Vein endothelial cell (primary cell): ENCODE measurements at places on chromosomes 1 and 21. TPM values are rescaled to one million over a fixed set of nuclear protein-coding genes. Genes with fewer than 3 reads are reported as not detected.

The GBP1 gene
- 19.9 and 20.5 TPM in 2 replicates for total RNA-seq

The PANK4 gene
- total RNA-seq: 30.3 and 35.6 TPM in 2 replicates

The RNU1-2 gene
- under 0.01 TPM in 2 replicates for total RNA-seq

The COL6A2 gene
- total RNA-seq: 9.5 and 16.1 TPM in 2 replicates

The RPTN gene
- not detected in 2 replicates for total RNA-seq

The GPR52 gene
- 1.6 and 2.0 TPM in 2 replicates for total RNA-seq

The FMO2 gene
- total RNA-seq: under 0.01 TPM in 1 of 2 replicates, not detected in the other

The OR2T11 gene
- total RNA-seq: not detected in 2 replicates

The TNFAIP8L2 gene
- not detected in 2 replicates for total RNA-seq

The DHCR24 gene
- total RNA-seq: 56.2 and 188 TPM in 2 replicates

The PLEKHA6 gene
- 3.6 and 13.9 TPM in 2 replicates for total RNA-seq

The MLLT11 gene
- total RNA-seq: 9.8 and 12.4 TPM in 2 replicates

The PLEKHG5 gene
- total RNA-seq: 61.3 and 69.6 TPM in 2 replicates

The VCAM1 gene
- 10.1 and 15.0 TPM in 2 replicates for total RNA-seq

The SASS6 gene
- 2.0 and 5.2 TPM in 2 replicates for total RNA-seq

The ZMYM4 gene
- 50.0 and 54.1 TPM in 2 replicates for total RNA-seq

The RAB25 gene
- not detected in 2 replicates for total RNA-seq

The ADAMTS1 gene
- 21.2 and 26.9 TPM in 2 replicates for total RNA-seq

The AMPD1 gene
- not detected in 2 replicates for total RNA-seq
